ENCODE measurements at places on chromosomes 12 and 14.

DNA sequence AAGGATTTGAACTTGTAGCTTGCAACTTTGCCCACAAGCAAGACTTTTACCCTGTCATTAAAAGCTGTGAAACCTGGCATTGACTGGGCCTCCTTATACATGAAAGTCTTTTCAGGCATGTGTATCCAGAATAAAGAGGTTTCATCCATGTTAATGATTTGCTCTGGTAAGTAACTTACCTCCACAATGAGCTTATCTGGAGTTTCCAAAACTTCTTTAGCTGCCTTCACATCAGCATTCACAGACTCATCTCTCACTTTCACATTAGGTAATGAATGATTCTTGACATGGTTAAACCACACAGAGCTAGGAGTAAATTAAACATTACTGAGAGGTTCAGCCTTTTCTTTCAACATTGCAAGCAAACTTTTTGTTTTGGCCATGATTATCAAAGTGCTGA, 234.4 kb upstream of the CLEC14A start:
- no peak for DNase-seq

DNA sequence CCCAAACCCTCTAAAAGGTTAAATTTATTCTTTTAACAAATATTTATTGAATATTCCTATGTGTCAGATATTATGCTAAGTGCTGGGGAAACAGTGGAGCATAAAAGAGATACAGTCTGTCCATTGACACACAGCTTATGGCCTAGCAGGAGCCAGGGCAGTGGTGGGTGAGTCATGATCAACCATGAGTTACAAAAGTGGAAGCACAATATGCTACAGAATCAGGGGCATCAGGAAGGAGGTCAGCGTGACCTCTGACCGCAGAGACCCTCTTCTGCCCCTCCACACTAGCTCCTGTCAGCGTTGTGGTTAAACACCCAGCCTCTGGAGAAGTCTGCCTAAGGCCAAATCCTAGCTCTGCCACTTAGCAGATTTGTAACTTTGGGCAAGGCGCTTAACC, 4.7 kb upstream of the PPP1R1A start:
- no peak for DNase-seq

GRCh38 chr12:116284396-116284795, 6.9 kb upstream of the MED13L start:
- no peak for DNase-seq

DNA sequence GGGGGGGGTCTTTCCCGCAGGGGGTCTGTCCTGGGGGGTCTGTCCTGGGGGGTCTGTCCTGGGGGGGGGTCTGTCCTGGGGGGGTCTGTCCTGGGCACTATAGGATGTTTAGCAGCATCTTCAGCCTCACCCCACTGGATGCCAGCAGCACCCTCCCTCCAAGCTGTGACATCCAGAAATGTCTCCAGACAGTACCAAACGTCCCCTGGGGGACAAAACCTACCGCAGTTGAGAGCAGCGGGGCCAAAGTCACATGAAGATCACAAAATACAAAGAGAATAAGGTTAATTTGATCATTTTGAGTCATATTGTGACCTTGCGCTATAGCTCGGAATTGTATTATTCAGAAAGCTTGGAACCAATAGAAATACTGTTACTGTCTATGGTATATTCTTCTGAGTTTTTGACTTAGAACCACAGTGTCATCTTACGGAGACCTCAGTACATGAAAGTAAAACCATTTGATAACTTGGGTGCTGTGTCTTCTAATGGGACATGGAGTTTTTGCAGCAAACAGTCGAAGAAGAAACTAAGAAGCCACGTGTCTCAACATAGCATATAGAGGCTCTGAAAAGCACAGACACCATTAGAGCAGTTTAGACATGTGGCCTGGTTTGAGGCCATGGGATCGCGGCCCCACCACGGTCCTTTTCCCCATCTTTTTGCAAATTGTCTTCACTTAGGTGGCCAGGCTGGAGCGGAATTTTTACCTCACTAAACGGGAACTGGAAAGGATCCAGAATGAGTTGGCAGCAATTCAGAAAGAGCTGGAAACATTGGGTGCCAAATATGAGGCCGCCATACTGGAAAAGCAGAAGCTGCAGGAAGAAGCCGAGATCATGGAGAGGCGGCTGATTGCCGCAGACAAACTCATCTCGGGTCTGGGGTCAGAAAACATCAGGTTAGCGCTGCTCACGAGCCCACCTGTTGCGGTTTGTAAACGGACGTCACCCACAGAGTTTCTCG, 59.9 kb downstream of the CCDC92 start:
- DNase-seq, result no peak

DNA sequence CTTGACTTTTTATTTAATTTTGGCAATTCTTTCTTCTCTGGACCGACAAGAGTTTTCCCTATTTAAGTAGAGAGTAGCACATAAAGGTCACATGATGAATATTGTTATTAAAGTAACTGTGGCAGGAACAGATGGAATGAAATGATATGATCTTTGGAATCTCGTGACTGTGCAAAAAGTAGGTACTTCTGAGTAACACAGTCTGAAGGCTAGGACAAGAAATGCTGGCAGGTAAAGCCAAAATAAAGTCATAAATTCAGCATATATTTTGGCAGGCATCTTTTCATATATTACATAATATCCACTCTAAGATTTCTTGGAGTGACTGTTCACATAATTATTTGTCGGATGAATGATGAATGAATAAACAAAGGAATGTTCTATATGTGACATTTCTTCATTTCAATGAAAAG, 121.4 kb downstream of the EFCAB11 start:
- no peak for DNase-seq

All from DMS79 (cell line).